ENCODE measurements at places on chromosomes 1 and 21. TPM values are rescaled to one million over a fixed set of nuclear protein-coding genes. Genes with fewer than 3 reads are reported as not detected.

GRCh38 chr1:198316546-198317100 is 159.8 kb downstream of the NEK7 start:
- no peak for DNase-seq

GRCh38 chr1:153945795-153946621 is 510 bp downstream of the DENND4B start:
- peak; percentile 74 for DNase-seq

- DNase-seq: no peak
Measured at GRCh38 chr1:184296466-184297243, 90.2 kb upstream of the C1orf21 start.

- DNase-seq: no peak
Measured at GRCh38 chr1:204139952-204140351, 11.9 kb downstream of the ETNK2 start.

DNA sequence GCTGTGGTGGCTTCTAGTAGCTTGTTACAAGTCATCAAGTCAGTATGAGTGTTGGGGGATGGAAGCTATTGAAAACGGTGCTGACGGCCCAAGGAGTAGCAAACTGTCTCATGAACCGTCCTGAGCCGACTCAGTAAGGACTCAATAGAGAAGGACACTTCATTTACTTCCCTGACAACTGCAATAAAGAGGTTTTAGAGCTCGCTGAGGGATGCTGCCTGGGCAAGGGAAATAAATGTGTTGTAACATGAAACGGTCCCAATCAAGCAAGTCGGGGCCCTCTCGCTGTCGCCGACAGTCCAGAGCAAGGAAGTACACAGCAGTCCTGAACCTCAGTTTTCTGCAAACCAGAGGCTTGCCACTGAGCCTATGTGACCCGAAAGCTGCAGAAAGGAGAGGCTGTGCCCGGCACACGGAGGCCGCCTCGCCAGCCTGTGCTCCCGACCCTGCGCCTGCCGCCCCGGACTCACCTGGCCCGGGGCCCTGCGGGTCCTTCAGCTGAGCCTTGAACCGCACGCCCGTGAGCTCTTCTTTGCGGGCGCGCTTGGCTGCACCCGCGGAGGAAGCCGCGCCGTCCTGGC is 423 bp downstream of the URB1 start:
- no peak for DNase-seq

DNA sequence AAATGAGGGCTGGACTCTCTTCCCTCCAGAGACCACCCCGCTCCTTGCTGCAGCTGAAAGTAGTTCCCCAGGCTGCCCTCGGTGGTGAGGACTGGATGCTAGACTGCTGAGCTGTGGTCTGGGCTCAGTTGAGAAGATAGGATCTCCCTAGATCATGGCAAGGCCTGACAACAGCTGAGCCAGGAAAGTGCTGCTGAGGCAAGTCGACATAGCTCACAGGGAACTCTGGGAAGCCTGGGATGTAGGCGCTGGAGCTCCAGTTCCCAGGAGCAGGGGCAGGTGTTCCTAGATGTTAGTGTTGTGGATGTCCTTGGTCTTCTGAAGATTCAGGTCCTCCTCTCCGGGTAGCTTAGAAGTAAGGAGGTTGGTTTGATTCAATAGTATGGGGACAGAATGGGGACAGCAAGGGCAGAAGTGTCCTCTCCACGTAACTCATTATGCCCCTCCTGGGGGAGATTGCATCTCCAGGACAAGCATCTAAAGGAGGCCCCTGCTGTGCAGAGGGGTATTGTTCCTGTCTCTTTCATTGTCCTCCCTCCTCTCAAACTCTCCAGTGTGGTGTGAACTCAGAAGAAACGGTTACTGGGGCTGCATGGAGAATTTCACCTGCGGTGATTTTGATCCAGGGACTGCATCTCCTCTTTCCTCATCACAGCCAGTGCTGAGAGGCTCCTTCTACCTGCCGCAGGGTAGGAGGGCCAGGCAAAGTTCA is 3.7 kb downstream of the CYB561D1 start:
- DNase-seq: no peak

DNA sequence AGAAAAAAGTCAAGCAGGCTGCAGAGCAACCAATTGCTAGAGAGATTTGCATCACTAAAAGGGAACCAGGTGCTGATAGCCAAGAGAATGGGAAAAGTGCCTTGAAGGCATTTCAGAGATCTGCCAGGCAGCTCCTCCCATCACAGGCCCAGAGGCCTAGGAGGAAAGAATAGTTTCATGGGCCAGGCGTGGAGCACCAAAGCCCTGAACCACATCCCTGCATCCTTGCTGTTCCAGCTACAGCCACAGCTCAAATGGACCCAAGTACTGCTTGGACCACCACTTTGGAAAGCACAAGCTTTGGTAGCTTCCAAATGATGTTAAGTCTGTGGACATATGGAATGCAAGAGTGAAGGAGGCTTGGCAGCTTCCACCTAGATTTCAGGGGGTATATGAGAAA is 29.7 kb upstream of the ZSWIM5 start:
- no peak for DNase-seq

DNA sequence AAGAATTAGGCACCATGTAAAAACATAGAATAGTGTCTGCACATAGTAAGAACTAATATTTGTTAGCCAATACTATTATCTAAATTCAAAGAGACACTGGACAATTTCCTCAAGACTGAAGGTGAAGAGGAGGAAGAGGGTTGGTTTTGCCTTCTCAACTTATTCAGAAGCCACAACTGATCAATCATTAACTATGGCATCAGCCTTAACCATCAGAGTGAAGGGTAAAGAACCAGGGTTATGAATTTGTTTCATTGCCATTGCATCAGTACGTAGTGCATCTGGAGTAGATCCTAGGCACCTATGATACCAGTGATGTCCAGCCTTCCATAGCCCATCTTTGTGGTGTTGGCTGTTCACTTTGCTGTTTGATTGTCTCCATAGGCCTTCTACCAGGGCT is 421.7 kb upstream of the DEPDC1 start:
- no peak for DNase-seq

- peak; percentile 69 for DNase-seq
Measured at GRCh38 chr21:41369105-41369919, 7.5 kb downstream of the MX2 start.

GRCh38 chr1:97674517-97674916 is 246.3 kb downstream of the DPYD start:
- DNase-seq: no peak

DNA sequence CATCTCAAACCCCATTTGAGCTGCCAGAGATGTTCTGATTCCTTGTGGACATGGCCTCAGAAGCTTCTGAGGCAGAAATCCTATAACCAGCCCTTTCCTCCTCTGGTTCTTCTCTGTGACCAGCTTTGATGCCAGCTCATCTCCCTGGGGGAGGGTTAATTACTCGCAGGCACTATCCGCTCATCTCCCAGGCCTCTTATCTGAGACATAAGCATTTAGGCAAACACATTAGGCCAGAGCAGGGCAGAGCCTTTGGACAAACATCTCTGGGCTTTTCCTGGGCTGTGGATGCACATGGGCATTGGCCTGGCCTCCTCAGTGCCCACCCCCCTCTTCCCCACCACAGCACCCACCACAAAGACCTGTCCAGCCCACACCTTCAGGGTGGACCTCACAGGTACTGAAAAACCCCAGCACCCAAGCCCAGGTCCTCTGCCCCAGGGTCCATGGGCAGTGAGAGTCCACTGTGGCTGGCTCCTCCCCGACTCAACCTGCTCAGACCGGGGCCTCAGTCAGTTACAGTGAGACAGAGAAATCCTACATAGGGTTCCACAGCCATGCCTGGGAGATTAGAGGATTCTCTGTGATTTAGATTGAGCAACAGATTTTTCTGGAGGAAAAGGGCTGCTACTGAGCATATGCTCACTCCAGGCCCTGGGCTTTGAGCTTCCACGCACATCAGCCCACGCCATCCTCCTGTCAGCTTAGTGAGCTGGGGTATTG is 26.9 kb downstream of the IGSF21 start:
- DNase-seq: no peak

- no peak for DNase-seq
Measured at GRCh38 chr1:162133566-162133965, 64.1 kb downstream of the NOS1AP start.

- no peak for DNase-seq
Measured at GRCh38 chr1:245079021-245079609, 75.7 kb upstream of the KIF26B start.

- DNase-seq: no peak
Measured at GRCh38 chr1:76090283-76091203, 16.0 kb downstream of the ST6GALNAC3 start.

DNA sequence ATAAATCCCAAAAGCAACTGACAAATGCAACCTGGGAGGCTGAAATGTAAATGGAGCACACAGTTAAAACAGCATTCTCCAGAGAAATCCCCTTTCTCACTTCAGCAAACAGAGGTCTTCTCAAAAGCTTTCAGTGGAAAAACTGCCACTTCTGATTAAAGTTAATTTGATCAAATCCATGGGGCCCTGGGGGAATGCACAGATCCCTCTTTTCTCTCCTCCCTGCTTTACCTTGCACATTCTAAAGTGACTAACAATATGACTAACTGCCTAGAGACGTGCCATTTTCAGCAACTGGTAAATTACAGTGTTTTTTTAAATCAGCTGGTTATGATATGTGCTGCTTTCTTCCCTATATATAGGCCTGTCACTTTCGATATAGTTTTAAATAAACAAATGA is 142.5 kb downstream of the RERE start:
- DNase-seq: no peak

DNA sequence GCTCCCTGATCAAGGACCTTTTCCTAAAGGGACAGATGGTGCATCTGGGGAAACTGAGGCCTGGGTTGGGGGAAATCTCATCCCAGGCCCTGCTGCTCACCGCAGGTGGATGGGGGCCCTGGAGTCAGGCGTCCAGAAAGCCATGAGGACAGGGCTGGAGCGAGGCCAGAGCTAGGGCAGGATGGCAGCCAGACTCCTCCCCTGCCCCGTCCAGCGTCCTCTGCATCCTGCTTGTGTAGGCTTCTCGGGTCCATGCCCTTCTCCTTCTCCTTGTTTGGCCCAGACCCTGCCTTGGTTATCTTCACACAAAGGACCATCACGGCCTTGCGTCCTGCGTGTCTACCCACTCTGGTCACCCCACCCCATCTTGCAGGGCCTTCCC is 43.0 kb downstream of the TRIM11 start:
- no peak for DNase-seq

The KRTAP10-2 gene
- not detected for total RNA-seq

The TDRD10 gene
- total RNA-seq: not detected

The ST6GALNAC3 gene
- total RNA-seq: 2.5 TPM

The SPRR2A gene
- total RNA-seq: not detected

The SELL gene
- 365 TPM for total RNA-seq

The IFNLR1 gene
- total RNA-seq: 4.3 TPM

The PTPN7 gene
- 112 TPM for total RNA-seq

The RBP7 gene
- not detected for total RNA-seq

Data from activated naive CD4-positive, alpha-beta T cell treated with anti-CD3 and anti-CD28 coated beads for 36 hours (primary cell).